Stimulated activated naive CD8-positive, alpha-beta T cell treated with anti-CD3 and anti-CD28 coated beads, Interleukin-15, Interleukin-2, amounts not matched to agents 100 U/mL and 50 U/mL, for 24 hours (primary cell): ENCODE measurements at places on chromosomes 7 and 10.

DNA sequence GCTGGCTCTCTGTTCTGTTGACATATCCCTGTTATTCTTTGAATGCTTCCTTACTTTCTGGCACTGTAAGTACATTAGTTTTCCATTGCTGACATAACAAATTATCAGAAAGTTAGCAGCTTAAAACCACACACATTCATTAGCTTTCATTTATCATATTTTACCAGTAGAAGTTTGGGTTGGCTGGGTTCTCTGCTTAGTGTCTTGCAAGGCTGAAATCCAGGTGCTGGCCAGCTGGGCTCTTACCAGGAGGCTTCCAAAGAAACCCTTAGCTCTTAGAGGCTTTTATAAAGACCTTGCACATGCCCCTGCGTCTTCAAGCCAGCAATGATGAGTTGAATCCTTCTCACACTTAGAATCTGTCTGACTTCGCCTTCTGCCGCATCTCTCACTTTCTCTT is 160.6 kb downstream of the MLLT10 start:
- no peak for DNase-seq

- DNase-seq: no peak
These were observed 29.6 kb downstream of the MINPP1 start for GRCh38 chr10:87534173-87534858.

- no peak for DNase-seq
These were observed 60.9 kb downstream of the MRPL32 start for GRCh38 chr7:42993038-42993437.

GRCh38 chr7:94022550-94022949 is 18.4 kb upstream of the BET1 start:
- no peak for DNase-seq

DNA sequence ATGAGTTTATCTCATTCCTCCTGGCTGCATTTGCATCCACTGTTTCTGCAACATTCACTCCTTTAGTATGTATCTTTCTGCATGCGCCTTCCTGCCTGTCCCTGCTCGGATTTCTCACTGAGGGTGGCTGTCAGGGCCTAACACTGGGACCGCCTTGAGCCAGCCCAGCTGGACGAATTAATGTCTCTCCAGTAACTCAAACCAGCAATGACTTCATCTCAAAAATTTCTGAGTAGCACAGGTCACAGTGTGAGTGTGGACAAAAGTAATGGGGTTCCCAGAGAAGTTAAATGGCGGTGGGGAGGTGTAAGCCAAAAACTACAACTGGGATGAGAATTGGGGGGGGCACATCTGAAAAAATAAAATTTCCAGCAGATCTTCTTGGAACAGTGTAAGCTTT is 444.0 kb upstream of the MGMT start:
- no peak for DNase-seq

DNA sequence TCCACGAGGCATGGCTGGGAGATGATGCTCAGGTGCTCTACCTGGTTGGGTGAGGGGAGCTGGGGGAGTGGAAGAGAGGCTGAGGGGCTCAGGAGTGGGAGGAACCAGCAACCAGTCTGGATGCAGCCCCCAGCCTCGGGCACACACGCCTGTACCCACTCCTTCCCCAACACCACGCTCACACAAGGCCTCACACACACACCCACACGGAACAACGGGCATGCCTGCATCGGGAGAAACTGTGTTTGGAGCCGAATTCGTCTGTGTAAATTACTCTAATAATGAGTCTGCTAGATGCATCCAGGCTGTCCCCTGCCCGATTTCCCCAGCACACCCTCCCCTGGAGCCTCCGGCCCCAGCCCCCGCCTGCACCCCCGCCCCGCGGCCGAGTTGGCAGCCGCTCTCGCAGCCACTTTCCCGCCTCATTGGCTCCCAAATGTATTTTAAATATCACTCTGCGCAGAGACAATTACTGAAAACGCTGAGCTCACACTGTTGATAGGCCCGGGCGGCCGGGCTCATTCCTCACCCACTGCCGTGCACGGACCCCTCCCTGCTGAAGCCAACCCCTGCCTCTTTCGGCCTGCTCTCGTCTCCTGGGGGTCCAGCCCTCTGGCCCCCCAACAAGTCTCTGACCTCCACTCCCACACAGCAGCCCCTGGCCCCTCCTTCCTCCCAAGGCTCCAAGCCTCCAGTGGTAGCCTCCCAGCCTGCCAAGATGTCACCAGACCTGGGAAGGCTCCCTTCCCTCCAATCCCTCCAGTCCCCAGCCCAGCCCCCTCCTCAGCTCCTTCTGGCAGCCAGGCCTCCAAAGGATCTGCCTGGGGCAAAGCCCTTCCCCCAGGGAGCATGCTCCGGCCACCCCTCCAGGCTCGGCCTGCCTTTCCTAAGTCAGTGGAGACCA is 11.1 kb downstream of the H2BK1 start:
- DNase-seq: no peak

GRCh38 chr7:41742401-41743020 is 39.6 kb upstream of the INHBA start:
- DNase-seq: no peak

DNA sequence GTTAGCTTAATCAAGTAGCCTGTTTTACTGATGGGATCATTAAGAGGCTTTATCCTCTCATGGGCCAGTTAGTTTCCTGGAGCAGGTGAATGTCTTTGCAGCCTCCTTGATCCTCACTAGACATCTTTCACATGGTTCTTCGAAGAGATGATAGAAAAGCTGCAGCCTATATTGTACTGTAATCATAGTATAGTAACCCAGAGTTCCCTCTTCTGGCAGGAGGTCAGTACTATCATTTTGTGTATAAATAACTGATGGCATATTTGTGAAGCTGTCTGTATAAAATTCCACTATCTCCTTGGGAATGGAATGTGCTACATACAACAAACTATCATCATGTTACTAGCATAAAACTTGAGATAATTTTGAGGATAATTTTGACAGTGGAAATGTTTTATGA is 123.8 kb upstream of the PRPS1L1 start:
- DNase-seq: no peak

DNA sequence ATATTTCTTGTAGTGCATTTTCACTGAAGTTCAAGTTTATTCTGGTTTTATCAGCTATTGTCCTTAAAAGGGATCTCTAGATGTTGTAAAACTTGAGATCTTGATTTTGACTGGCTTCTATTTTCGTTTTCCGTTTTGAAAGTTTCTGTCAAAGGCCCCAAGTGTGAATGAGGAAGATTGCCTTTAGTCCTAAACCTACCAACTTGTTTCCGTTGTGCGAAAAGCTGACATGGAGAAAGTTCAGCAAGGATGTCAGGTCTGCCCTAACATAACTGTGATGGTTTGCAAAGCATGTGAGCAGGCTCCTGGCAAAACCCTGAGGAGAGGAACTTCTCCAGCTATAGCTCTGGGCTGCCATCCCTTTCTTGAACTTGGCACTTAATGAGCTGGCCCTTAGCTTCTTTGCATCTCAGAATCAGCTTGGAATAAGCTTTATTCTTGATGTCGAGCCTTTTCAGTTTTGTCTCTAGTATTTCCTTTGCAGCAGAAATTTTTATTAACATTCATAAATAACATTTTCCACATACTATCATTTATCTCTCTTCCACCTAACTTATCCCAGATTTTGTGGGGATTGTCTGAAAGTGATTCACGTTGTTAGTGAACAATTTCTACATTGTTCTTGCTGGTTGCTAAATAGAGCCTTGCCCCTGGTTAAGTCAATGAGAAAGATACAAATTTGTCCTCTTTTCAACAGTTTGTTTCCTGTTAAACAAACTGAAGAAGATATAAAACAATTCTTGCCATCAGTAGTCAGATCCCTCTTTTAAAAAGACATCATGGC is 559.4 kb downstream of the SUGCT start:
- no peak for DNase-seq

GRCh38 chr7:18468795-18469194 is 26.8 kb upstream of the HDAC9 start:
- no peak for DNase-seq

- no peak for DNase-seq
These were observed 168.4 kb upstream of the ASAH2 start for GRCh38 chr10:50419756-50420155.

- no peak for DNase-seq
These were observed 9.2 kb downstream of the CDHR3 start for GRCh38 chr7:105972276-105972675.
